ENCODE measurements at places on chromosomes 2 and 18.

DNA sequence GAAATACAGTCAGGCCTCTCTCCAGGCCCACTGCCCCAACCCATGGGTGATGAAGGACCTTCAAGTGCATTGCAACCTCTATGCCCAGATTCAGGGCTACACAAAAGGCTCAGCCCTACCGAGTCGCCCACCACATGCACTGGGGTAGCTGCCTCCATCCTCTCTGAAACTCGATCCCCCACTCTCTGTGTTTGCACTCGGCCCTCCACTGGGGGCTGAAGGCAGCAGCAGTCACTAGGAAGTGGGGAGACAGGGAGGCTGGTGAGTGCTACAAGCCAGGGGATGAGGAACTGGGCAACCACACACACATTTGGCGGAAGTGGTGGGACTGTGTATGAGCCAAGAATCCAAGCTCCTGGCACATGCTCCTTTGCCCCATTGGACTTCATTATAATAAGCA is 94.6 kb downstream of the CERS6 start:
- DNase-seq, result no peak

- DNase-seq, result no peak
Measured at GRCh38 chr2:177579486-177580036, 187.0 kb downstream of the AGPS start.

GRCh38 chr2:169512525-169512924 is 3.0 kb downstream of the KLHL41 start:
- peak; percentile 24 for DNase-seq

DNA sequence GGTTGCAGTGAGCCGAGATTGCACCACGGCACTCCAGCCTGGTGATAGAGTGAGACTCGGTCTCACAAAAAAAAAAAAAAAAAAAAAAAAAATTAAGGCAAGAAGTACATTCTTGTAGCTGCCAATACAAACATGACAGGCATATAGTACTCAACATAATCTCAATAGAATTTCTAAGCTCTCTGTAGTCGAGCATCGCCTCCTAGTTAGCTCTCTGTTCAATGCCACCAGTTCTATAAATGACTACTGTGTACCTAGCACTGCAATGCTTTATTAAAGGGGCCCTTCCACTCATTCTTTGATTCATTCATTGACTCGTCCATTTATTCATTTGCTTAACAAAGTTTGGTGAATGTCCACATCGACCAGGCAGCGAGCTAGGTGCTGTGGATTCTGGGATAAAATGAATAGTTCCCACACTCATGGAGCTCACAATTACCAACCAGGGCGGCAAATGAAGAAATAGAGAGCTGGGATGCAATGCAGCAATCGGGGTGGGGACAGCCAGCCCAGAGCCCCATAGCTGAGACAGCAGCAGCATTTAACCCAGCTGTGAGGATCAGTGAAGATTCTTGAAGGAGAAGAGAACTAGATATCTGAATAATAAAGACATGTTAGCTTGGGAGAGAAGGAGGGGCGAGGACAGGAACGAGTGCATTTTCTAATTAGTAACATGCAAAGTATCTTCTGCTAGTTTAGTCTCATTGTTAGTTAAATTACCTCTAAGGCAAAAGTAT is 349.8 kb downstream of the LPIN1 start:
- no peak for DNase-seq

DNA sequence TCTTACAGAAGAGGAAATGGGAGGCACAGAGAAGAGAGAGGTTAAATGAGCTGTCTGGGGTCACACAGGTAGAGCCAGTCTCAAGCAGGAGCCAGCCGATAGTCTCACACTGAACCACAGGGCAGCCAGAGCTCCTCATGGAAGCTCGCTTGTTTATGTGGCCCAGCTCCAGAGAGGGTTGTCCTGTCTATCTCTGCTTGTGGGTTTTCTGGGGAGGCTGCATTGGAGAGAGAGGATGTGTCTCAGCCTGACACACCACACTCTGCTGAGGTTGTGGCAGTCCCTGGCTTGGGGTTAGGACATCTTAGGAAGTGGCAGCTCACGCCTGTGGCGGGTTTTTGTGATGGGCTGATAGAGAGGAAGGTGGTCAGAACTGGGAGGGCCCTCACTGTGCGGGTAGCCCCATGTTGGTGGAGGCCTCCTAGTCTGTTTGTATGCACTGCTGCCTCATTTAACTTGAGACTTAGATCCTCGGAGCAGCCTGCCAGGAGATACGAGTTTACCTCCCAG is 52.3 kb downstream of the TCF7L1 start:
- DNase-seq, result no peak

Data from astrocyte of the hippocampus (primary cell).